ENCODE measurements at places on chromosomes 1 and 21. TPM values are rescaled to one million over a fixed set of nuclear protein-coding genes. Genes with fewer than 3 reads are reported as not detected.

Gene HIVEP3
- 1.6 TPM for total RNA-seq

- no peak overlapping the region for H3K4me3 ChIP-seq
- H3K4me1 ChIP-seq: no peaks in the 10 kb centered on the region
- H3K27me3 ChIP-seq: no peaks in the 10 kb centered on the region
These were observed 39.6 kb downstream of the NUF2 start for GRCh38 chr1:163361123-163361934.

- H3K36me3 ChIP-seq: no peaks in the 10 kb centered on the region
- H3K27ac ChIP-seq: no peak overlapping the region
- H3K4me3 ChIP-seq: no peak overlapping the region
These were observed 360.2 kb downstream of the ADGRL2 start for GRCh38 chr1:82160903-82161302.

Gene LYPD8
- not detected for total RNA-seq

Gene C1QC
- 151 TPM for total RNA-seq

DNA sequence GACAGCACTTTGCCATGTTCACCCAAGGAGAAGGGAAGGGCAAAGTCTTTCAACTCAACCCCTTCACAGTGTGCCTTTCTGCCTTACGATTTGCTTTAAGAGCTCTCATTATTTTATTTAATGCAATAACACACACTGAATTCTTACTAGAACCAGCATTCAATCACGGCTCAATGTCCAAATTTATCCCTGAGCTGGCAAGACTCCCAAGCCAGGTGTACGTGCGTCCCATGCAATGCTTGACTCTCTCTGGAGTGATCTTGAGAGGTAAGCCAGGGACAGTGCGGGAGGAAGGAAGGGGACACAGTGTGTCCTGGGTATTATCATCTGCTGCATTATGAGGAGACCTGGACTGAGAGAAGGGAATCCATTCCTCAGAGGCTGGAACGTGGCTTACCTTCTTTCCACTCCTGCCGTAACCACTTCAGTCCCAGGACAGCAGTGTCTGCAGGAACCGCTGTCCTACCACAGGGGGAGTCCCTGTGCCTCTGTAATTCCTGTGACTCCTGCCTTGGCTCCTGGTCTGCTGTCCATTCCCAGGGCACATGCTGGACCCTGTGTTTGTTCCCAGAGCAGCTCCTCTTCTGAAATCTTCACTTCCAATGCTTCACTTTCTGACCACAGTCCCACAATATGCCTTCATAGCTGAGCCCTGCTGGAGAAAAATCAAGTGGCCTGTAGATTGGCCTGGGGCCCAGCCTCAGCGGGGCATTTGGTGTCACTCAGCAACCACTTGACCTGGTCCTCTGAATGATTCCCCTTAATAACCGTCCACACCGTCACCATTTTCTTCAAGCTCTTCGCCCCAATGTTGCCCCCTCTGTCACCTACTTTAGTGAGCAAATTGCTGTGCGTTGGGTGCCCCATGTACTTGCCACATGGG is 28.6 kb upstream of the STUM start:
- no peak for DNase-seq
- H3K27ac ChIP-seq: no peak overlapping the region
- H3K36me3 ChIP-seq: no peaks in the 10 kb centered on the region
- no peaks in the 10 kb centered on the region for H3K27me3 ChIP-seq

- H3K4me1 ChIP-seq: no peaks in the 10 kb centered on the region
- no peaks in the 10 kb centered on the region for H3K36me3 ChIP-seq
- no peaks in the 10 kb centered on the region for H3K27me3 ChIP-seq
- no peak overlapping the region for H3K4me3 ChIP-seq
- no peak overlapping the region for H3K27ac ChIP-seq
- DNase-seq: no peak
These were observed 213.8 kb downstream of the HHIPL2 start for GRCh38 chr1:222334026-222334680.

DNA sequence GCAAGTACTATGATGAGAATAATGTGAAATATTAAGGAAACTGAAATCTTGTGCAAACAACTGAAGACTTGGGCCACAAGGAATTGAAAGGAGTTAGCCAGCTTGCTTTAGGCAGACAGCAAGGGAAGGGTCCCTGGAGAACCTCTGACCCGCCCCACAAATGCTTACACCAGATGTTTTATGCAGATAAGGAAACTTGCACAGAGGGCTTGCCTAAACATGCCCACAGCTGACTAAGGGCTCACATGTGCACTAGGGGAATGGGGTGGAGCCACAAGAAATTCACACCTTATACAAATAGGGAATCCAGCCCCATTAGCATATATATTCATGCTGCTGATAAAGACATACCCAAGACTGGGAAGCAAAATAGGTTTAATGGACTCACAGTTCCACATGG is 86.1 kb upstream of the CYYR1 start:
- H3K4me3 ChIP-seq: no peak overlapping the region
- H3K27me3 ChIP-seq: no peaks in the 10 kb centered on the region
- no peaks in the 10 kb centered on the region for H3K36me3 ChIP-seq
- no peaks in the 10 kb centered on the region for H3K4me1 ChIP-seq
- no peak overlapping the region for H3K27ac ChIP-seq

Gene SYCP1
- not detected for total RNA-seq

Gene COL11A1
- total RNA-seq: 0.42 TPM

- no peak overlapping the region for H3K27ac ChIP-seq
- no peaks in the 10 kb centered on the region for H3K4me1 ChIP-seq
- no peak overlapping the region for H3K4me3 ChIP-seq
These were observed 70.6 kb upstream of the GORAB start for GRCh38 chr1:170461291-170461747.

DNA sequence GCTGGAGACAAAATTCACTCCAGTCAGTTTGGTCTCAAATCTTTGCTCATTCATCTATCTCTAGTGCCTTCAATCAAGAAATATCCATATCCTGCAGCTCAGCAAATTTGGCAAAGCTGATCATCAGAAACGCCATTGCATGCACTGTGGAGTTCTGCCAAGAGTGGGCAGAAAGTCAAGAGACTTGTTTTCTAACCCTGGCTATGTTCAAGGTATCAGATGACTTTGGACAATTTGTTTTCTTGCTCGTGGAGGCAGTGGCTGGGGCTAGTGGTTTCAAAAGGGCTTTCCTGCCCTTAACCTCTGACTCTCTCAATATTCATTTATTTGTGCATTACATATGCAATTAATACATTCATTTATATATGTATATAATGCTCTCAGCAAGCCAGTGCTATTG is 12.8 kb upstream of the LRRC52 start:
- H3K4me1 ChIP-seq: no peaks in the 10 kb centered on the region
- no peaks in the 10 kb centered on the region for H3K36me3 ChIP-seq
- H3K4me3 ChIP-seq: no peak overlapping the region
- DNase-seq: no peak
- no peaks in the 10 kb centered on the region for H3K27me3 ChIP-seq
- no peak overlapping the region for H3K27ac ChIP-seq

GRCh38 chr1:94676686-94677085 is 135.1 kb upstream of the F3 start:
- H3K4me1 ChIP-seq: no peaks in the 10 kb centered on the region
- no peak overlapping the region for H3K27ac ChIP-seq
- H3K27me3 ChIP-seq: no peaks in the 10 kb centered on the region
- no peak overlapping the region for H3K4me3 ChIP-seq

Gene CFHR1
- 288 TPM for total RNA-seq

DNA sequence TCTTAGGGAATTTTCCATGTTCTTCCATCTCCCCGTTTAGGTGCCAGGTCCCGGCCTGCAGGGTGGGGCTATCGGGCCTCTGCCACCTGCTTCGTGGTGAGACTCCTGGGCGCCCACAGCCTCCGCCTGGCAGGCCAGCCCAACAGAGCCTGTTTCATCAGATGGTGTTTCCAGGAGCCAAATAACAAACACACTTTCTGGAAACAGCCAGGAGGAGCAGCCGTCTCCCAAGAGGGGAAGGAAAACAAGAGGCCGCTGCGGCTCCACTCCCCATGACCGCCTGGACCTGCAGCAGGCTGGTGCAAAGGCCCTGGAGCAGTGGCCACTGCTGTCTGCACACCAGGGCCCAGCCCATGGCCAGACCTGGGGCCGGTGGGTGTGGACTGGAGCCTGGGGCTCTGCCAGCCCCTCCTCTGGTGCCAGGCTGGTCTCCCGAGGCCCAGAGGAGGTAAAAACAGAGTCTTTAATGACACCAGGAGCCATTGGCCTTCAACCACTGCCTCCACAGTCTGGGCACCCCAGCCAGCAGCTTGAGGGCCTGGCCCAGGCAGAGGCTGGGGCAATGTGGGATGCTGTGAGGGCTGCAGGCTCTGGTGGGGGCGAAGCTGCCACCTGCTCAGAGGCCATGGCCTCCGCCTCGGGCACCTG is 55.0 kb downstream of the SLX9 start:
- no peak overlapping the region for H3K27ac ChIP-seq
- no peaks in the 10 kb centered on the region for H3K27me3 ChIP-seq
- no peak for DNase-seq
- no peak overlapping the region for H3K4me3 ChIP-seq

DNA sequence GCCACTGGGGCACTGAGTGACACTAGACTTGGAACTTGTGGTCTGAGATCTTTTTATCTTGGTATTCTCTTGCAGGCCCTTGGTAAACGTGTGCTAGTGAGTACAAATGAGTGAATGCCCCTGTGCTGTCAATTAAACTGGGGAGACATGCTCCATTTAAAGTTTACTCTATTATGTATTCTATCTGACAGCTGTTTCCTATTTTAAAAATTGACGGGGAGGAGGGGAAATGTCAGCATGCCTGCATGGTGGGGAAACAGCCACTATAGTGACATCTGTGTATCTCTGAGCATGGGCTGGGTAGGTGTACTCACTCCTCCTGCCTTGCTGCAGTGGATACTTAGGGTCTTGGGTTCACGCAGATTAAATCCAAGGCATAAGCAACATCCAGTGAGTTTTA is 59.0 kb upstream of the IKBKE start:
- no peaks in the 10 kb centered on the region for H3K4me1 ChIP-seq
- H3K27me3 ChIP-seq: no peaks in the 10 kb centered on the region
- no peaks in the 10 kb centered on the region for H3K36me3 ChIP-seq
- no peak overlapping the region for H3K4me3 ChIP-seq
- DNase-seq: no peak

DNA sequence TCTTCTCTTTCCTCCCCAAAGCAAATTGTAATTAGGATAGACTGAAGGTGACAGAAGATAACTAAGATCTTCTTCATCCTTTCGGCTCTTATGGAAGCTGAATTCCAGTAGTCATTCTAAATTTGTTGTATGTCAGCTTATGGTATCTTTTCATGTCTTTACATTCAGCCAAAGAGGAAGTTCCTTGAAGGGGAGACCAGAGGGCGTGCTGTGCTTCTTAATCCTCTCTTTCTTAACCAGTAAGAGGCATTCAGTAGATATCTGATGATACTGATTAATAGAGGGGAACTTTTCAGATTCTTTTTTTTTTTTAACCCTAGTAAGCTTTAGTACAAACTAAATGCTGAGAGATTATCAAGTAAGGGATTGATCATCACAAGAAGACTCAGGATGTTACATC is 102.3 kb downstream of the OSBPL9 start:
- no peak for DNase-seq
- H3K4me1 ChIP-seq: no peaks in the 10 kb centered on the region
- H3K27me3 ChIP-seq: no peaks in the 10 kb centered on the region
- H3K4me3 ChIP-seq: no peak overlapping the region

Gene PPP1R8
- total RNA-seq: 19.0 TPM

DNA sequence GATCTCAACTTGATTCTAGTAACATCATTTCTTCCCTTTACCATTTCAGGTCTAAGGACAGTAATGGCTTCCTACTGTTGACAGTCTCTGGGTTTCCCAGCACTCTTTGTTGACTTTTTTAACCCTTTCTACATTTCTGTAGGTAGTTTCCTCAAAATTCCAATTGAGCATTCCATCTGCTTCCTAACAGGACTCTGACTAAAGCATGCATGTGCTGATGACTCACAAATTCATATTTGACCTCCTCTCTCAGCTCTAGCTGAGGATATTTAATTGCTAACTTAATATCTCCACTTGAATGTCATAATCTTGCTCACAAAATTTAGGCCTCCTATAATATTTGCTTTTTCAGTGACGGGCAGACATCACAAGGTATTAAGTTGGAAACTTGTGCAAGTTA is 93.3 kb upstream of the ZNHIT6 start:
- no peaks in the 10 kb centered on the region for H3K4me1 ChIP-seq
- H3K4me3 ChIP-seq: no peak overlapping the region
- no peaks in the 10 kb centered on the region for H3K36me3 ChIP-seq
- H3K27ac ChIP-seq: no peak overlapping the region

GRCh38 chr1:116716391-116716790 is 37.8 kb upstream of the CD2 start:
- no peak overlapping the region for H3K4me3 ChIP-seq
- H3K4me1 ChIP-seq: no peaks in the 10 kb centered on the region
- DNase-seq: no peak

DNA sequence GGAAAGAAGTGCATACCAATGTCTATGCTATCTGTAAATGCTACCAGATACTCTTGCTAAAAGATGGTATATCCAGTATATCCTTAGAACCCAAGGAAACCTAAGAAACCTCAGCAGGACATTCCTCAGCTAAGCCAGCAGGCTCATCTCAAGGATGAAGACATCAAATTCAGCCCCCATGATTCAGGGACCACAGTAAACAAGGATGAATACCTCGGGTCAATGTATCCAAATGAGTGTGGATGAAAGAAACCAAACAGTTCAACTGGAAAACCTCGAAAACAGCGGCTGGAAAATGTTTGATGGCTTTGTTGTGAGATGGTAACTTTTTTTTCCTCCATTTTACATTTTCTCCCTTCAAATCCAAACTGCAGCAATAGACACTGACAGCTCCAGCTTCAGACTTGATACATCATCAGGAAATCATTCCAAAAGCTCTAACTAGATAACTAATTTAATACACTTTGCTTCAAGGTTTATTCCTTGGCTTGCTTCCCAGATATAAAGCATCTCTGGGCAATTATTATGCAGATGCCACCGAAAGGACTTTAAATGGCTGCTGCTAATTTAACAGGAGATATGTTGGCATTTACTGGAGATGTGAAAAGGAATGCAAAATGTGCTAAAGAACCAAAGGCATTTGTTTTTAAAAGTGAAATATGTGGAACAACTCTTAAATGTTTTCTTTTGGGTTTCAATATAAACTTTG is 73.6 kb downstream of the SMYD2 start:
- H3K27ac ChIP-seq: no peak overlapping the region
- no peaks in the 10 kb centered on the region for H3K4me1 ChIP-seq
- no peaks in the 10 kb centered on the region for H3K27me3 ChIP-seq
- H3K36me3 ChIP-seq: no peaks in the 10 kb centered on the region
- H3K4me3 ChIP-seq: no peak overlapping the region

All from liver (tissue), 10 donors.